ENCODE measurements at places on chromosomes 12 and 14.

DNA sequence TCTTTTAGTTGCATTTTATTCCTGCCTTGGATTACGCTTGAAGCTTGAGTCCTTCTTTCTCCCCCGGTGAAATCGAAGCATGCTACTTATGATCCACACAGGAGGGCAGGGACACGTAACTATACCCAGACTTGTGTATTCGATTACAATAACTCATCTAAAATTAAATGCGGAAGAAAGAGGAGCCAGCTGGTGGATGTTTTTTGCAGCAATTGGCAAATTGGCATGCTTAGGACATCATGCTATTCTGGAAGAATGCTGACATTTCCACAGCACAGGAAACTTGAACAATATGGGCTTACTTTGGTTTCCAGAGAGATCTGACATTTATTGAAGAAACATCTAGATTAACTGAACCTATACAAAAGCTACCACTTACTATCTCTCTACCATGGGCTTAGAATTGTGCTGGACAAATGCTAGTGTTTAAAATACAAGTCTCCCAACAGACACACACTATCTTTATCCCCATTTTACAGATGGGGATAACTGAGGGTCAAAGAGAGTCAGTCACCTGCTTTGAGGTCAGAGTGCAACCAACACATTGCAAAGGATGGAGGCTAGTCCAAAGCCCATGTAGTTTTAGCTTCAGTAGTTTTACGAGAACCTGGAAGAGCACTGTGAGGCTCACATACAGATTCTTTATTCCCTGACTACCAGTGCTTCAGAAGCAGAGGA is 36.3 kb downstream of the LGMN start:
- DNase-seq = peak; percentile 40

DNA sequence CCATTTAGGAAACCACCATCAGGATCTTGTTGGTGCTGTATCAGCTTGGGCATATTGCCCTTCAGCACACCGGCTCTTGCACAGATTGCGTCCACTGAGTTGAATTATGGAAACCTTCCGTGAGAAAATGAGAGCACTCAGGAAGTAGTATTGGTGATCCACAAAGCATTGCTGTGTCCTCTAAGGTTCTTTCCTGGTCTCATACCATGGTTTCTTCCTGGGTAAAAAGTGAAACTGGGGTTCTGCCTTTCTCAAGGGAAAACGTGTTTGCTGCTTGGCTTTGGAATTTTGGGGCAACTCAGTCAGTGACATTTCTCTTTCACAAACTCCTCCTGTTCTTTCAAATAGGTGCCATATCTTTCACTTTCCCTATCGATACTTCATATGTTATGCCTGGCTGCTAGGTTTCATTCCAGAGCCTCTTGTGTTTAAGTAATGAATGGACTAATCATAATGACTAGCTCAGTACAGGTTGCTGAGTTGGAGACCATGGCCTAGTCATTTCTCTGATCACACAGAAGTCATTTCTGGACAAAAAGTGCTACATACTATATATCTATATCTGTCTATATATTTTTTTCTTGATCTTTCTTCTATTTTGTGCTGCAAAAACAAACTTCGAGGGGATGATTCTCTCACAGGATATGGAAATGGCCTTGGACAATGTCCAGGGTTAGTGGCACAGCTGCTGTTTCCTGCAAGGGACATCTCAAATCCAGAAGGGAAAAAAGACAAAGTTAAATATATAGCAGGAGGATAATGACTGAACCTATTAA is 423.4 kb downstream of the ZFP36L1 start:
- DNase-seq = no peak

DNA sequence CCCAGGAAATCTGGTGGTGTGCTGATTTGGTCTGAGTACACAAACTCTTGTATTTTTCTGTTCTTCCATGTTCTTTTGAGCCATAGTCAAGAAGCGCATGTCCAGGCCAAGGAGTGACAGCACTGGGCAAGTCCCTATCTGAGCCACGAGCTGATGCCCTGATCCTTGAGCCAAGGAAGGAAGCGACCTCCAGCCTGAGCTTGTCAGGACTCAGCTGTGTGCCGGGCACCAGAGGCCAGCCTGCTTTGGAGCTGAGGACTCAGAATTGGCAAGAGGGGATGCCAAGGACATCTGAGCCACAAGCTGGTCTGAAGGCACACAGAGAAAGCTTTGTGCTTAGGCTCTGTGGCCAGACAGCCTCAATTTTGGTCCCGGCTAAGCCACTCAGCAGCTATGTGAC is 52.6 kb downstream of the GALNT16 start:
- DNase-seq = peak; percentile 83

DNA sequence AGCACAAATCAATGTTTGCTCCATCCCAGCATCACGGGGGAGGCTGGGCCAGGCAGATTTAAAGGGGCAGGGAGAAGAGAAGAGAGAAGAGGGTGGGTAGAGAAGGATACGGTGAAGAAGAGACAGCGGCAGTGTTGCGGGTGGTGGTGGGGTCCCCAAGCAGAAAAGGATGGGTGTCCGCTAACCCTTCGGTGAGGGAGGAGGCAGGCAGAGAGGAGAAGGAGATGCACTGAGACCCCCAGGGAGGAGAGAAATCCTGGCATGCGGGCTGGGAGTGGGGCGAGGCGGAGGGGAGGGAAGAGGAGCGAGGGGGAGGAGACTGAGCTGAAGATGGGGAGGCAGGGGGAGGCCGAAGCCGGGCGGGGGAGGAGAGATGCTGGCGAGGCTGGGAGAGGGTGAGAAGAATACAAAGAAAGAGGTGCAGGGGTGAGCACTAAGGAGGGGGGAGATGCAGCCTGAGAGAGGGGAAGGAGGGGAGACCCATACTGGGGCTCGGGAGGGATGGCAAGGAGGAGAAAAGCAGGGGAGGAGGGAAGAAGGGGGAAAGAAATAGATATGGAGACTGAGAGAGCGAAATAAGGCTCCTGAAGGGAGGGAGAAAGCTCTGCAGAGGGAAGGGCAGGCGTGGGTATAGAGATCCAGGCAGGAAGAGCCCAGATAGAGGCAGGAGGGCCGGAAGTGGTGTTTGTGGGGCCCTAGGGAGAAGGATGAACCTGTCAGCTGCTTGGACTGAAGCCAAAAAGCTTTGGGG is at the start of gene JPH4:
Gene JPH4, minus strand, starts transcription at position 231 of the 751 bp plus-strand sequence. CDS start 1,337 bp downstream, outside the sequence.
- peak; percentile 78 for DNase-seq

GRCh38 chr12:12072064-12072760 is 1.5 kb downstream of the BCL2L14 start:
- DNase-seq = no peak

DNA sequence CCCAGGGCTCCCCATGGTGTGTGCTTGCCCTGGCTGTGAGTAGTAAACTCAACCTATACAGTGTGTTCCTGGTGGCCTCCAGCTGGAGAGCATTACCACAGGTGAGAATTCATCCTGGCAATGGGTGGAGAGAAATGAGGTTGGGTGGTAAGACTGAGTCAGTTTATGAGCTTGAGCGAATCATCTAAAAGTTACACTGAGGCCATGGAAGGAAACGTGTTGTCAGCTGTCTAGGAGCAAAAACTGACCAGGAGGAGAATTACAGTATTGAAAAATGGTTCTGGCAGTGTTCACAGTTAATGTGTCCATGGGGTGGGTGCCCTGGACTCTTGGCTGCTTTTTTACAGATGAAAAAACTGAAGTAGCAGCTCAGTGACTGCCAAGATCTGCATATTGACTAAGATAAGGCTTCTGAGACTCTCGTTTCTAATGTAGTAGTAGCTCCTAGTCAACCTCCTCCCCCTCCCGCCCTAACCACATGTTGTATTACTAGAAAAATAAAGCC is 202.0 kb upstream of the AMIGO2 start:
- DNase-seq = no peak

GRCh38 chr14:19878029-19878642 is 3.2 kb downstream of the OR4K2 start:
- no peak for DNase-seq

GRCh38 chr12:117189725-117190209 is 503 bp downstream of the FBXO21 start:
- peak; percentile 29 for DNase-seq

DNA sequence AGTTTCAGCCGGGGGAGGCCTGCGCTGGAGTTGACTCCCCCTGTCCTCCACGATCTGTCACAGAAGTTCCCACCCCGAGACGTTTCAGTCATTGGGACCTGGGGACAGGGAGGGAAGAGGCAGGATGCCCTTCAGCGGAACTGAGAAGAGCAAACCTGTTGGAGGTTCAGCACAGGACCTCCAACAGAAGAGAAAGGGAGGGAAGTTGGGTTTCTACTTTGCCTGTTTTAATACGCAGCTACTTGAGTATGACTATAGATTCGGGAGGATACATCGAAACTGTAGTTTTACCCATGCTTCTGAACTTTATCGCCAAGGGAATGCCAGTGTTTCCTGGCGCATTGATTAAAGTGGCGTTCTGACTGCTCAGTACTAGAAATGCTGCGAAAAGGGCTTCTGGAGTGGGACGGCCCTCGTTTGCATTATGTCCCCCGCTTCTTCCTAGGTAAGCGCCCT is 2.3 kb upstream of the DUSP6 start:
- no peak for DNase-seq

DNA sequence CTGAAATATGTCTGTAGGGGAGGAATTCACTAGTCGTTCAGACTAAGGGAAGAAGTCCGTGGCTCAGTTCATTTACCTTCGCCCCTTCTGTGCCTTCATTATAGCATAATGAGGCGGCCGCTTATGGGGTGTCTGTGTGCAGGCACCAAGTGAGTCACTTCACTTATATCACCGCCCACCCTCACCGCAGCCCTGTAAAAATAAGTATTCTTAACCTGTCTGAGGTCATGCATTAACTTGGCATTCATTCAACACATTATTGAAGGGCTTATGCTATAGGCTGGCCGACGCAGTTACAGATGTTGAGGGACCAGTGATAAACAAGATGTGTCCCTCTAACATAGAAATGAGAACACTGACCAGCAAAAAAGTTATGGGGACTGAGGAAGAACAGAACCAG is 47.7 kb upstream of the PTCSC3 start:
- no peak for DNase-seq

Measured in Ammon's horn (tissue), 1 donor.